CD8-positive, alpha-beta memory T cell (primary cell): ENCODE measurements at places on chromosomes 1 and 21.

GRCh38 chr1:206575894-206576737 is 36.1 kb downstream of the EIF2D start:
- no peak for DNase-seq

DNA sequence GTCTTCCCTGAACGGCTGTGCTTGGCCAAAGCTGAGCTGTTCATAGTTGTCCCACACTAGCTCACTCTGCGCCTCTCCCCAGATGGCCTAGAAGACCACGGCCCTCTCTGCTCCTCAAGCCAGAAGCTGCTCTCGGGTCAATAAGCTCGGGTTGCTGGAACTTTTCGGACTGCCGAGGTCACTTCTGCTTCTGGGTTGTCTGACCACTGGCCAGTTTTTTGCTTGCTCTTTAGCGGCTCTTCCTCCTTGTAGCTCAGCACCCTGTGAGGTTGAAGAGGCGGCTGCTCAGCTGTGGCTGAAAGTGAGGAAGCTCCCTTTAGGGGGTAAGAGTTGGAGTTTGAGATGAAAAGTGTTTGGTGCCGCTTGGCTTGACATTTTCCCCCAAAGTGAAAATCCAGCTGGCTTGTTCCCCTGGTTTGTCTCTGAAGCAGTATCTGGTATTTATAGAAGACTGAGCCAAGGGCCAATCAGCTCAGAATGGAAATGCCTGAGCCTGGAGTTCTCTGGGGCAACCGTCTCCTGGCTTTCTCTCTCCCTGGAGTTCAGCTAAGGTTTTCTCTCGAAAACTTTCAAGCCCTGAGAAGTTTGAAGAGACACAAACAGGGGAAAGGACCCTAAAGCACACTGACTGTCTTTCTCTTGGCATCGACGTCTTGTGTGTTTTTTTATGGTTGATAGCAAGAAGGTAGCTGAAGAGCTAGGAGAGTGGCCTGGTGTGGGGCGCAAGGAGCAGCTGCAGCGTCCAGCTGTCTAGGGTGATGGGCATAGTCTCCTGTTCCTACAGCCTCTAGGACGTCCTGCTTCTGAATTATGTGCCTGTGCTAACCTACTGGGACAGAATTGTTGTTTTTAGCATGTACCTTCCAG is 72.0 kb downstream of the SYT6 start:
- no peak for DNase-seq

DNA sequence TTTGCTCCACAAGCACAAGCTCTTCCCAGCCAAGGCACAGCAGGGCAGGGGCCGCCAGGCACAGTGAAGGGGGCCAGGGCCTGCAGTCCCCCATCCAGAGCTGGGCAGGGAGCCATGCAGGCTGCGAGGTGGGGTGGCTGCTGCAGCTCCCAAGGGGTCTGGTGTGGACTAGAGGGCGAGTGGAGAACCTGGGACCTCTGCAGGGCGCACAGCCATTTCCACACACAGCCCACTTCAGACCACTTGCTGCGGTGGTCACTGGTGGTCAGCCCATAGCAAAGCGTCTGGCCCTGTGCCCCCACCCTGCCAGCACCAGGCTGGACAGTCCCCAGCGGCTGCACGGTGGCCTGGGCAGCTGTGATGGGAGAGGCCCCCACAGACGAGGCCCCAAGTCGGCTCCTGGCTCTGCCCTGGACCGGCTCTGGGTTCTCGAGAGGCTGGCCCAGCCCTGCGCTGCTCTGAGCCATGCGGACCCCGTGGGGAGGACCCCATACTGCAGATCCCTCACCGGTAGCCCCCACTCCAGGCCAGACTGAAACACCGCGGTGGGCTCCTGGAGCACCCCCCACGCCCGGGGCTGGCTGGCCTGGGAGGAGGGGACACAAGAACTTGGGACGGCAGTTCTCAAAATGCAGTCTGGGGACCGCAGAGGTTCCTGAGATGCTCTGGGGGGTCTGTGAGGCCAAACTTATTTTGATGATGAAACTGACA is 47.1 kb upstream of the COL6A2 start:
- DNase-seq, result no peak

DNA sequence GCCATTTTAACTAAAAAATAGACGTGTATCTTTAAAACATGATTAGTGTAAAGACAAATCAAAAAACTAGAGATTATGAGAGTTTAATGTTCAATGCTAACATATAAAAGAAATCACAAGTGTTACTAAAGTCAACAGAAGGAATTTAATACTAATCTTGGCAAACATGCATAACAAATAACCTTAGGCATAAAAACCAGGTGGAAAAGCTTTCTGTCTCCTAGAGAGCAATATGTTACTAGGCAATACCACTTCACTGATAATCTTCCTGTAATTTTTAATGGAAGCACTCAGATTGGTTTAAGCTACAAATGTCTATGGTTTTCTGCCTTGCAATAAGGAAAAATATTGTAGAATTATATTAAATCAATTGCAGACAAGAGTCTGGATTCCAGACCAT is 121.9 kb downstream of the NME7 start:
- DNase-seq, result no peak

- no peak for DNase-seq
Measured at GRCh38 chr1:15702722-15703550, 18.8 kb downstream of the PLEKHM2 start.

DNA sequence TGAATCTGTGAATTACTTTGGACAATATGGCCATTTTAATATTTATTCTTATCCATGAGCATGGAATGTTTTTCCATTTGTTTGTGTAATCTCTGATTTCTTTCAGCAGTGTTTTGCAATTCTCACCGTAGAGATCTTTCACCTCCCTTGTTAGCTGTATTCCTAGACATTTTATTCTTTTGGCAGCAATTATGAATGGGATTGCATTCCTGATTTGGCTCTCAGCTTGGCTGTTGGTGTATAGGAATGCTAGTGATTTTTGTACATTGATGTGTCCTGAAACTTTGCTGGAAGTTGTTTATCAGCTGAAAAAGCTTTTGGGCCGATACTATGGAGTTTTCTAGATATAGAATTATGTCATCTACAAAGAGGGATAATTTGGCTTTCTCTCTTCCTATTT is 44.2 kb upstream of the NEGR1 start:
- no peak for DNase-seq

DNA sequence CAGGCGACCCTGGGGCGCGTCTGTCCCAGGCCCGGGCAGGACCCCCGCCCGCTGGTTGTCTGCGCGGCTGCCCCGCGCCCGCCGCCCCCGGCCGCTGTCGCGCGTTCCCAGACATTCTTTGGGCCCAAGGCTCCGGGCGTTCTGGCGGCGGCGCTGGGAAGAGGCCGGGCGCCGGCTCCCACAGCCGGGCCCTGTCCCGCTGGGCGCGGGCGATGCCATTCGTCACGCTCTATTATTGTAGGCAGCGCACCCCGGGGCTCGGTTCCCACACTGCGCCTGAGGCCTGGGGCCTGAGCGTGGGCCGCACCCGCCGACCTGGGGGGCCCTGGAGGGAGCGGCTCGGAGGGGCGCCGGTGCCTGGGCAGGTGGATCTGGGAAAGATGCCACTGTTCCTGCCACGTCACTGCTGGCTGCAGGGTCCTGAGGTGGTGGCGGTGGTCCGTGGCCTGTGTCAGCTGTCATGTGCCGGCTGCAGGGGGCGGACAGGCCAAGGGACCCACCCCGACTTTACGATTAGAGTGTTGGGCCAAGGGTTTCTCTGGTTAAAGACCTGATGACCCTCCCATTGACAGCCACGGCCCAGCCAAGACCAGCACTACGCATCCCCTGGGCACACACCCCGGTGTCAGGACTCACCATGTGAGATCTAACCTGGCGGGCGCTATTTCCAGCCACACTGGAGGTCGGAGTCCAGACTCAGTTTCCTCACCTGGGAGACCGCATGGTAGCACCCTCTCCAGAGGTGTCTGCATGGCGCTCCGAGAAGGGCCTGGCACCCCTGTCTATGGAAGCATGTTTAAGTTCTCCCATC is 55.1 kb upstream of the ADARB1 start:
- no peak for DNase-seq

GRCh38 chr1:24139841-24140425 is 3.0 kb downstream of the IL22RA1 start:
- no peak for DNase-seq

DNA sequence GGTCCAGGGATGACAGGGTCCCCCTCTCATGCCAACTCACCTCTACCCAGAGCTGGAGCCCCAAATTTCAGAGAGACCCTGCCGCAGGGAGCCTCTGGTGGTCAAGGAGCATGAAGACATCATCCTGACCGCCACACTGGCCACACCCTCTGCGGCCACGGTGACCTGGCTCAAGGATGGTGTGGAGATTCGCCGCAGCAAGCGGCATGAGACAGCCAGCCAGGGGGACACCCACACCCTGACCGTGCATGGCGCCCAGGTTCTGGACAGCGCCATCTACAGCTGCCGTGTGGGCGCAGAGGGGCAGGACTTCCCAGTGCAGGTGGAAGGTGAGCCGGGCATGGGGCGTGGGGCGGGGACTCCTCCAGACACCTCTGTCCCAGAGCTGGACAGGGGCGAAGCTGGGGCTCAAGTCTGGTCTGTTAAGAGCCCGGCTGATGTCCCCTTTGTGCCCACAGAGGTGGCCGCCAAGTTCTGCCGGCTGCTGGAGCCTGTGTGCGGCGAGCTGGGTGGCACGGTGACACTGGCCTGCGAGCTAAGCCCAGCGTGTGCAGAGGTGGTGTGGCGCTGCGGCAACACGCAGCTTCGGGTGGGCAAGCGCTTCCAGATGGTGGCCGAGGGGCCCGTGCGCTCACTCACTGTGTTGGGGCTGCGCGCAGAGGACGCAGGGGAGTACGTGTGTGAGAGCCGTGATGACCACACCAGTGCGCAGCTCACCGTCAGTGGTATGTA is 66.0 kb downstream of the OBSCN start:
- DNase-seq, result no peak

DNA sequence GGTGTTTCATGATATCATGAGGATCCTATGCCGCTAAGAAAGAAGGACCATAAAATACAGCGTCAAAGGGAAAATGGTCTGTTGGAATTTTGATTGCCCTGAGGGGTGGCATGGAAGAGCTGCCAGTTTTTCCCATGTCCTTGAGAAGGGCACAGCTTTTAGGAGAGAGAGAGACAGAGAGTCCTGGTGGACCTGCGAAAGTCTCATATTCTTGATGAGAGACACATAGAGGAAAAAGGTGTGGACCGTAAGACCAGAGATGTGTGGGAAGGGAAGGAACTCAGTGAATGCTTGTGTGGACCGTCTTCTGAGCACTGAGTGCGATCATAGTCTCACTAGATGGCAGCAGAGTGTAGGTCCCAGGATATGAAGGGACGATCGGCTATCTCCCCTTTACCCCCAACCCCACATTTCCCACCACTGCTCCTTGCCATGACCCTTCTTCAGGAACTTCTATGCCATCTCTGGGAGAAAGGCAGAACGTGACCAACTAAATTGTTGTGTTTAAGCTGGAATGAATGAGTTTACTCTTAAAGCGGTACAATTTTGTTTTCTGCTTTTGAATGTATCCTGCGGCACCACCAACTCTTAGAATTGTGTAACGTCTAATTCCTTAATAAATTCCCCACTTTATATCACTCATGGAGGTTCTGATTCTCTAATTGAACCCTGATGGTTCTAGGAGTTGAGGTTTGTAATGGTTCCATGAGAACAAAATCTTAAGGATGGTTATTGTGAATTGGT is 117.7 kb downstream of the CTH start:
- no peak for DNase-seq

DNA sequence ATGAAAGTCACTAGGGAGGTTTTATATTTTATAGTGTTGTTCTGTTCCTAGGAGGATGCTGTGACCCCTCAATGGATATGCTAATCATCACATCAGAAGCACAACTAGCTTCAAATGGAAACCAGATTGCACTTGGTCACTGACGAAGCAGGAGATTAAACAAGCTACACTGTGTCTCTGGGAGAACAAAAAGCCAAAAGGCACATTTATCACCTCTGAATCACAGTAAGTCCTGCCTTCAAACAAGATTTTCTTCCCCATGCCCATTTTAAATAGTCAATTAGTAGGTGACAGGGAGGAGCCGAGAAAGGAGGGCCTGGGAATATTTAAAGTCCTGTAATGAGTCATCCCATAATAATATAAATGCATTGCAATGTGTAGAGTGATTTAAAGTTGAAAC is 38.1 kb downstream of the RGS2 start:
- no peak for DNase-seq

DNA sequence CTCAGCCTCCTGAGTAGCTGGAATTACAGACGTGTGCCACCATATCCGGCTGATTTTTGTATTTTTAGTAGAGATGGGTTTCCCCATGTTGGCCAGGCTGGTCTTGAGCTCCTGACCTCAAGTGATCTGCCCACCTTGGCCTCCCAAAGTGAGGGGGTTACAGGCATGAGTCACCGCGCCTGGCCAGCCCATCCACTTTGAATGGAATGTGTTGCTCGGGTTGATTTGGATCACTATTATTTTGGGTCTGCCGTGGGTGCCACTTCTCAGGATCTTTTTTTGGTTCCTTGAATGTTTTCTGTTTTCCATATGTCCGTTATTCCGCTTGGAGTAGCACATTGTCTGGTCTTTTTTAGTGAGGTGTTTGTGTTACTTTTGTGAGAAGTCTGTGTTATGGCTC is 17.0 kb downstream of the PCNT start:
- no peak for DNase-seq

DNA sequence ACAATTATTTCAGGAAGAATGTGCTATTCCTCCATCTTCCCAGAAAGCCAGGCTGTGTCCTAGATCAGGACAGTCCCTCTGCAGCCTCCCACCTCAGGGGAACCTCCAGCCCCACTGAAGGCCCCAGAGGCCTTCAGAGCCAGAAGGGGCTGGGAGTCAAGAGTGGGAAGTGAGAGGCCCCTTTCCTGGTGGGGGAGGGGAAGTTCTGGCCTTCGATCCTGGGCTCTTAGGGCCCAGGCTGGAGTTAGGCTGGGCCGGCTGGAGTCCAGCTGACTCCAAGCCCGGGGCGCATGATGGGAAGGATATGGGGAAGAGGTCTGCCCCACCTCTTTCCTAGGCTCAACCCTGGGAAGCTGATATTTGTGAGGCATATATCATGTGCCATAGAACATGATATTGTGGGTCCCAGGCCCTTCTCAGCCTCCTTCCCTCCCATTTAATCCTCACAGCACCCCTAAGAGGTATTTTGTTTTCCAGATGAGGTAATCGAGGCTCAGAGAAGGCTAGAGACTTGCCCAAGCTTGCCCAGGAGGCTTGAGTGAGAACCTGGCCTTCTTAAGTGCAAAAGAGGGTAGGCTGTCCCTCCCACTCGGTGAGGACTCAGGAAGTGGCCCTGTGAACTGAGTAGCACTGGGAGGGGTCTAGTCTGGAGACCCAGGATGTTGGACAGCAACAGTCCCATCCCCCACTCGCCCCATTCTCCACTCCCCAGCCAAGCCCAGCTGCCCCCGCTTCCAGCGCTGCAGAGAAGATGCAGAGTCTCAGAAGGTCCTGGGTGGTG is 18.6 kb upstream of the HSPG2 start:
- no peak for DNase-seq

GRCh38 chr1:26281091-26281958 is 1.4 kb downstream of the SH3BGRL3 start:
- DNase-seq, result no peak

DNA sequence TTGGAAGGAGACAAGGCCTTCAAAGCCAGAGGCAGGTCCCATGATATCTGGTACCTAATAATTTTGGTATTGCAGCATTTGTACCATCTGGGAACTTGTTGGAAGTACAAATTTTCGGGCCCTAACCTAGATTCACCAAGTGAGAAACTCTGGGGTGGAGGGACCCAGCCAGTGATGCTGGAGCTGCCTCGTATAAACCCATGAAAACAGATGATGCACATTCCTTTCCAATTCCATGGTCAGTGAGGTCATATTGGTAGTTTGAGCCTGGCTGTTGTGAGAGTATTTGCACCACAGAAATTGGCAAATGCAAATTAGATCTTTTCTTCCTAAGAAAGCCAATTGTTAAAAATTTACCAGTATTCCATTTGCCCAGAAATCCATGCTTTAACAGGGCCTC is 269.6 kb upstream of the PLXNA2 start:
- DNase-seq, result no peak

GRCh38 chr1:245058882-245059281 is 95.9 kb upstream of the KIF26B start:
- no peak for DNase-seq
